Left renal pelvis (tissue), 4 donors: ENCODE measurements at places on chromosomes 3 and 15. TPM values are rescaled to one million over a fixed set of nuclear protein-coding genes. Genes with fewer than 3 reads are reported as not detected.
A peak's percentile ranks its signal among the peaks of the same experiment; 100 is the strongest.

DNA sequence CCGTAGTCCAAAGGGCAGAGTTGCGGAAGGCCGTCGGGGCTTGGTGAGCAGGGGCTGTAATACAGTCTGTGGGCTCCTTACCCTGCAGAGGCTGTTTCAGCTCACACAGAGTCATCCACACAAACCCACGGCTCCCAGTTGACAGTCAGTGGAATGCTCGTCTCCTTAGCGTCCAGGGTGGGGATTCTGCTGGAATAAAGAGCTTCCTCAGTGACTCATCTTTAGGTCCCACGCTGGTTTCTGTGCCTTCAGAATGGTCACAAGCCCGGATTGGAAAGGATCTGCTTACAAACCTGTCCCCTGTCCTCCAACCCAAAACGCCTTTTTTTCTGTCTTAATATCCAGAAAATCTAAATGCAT is 201.3 kb upstream of the TPM1 start:
- DNase-seq = no peak

GRCh38 chr3:133979553-133979952 is 50.2 kb downstream of the SLCO2A1 start:
- no peak for DNase-seq

- DNase-seq = peak; percentile 60
Measured at GRCh38 chr15:89143503-89144162, 55.4 kb downstream of the ABHD2 start.

DNA sequence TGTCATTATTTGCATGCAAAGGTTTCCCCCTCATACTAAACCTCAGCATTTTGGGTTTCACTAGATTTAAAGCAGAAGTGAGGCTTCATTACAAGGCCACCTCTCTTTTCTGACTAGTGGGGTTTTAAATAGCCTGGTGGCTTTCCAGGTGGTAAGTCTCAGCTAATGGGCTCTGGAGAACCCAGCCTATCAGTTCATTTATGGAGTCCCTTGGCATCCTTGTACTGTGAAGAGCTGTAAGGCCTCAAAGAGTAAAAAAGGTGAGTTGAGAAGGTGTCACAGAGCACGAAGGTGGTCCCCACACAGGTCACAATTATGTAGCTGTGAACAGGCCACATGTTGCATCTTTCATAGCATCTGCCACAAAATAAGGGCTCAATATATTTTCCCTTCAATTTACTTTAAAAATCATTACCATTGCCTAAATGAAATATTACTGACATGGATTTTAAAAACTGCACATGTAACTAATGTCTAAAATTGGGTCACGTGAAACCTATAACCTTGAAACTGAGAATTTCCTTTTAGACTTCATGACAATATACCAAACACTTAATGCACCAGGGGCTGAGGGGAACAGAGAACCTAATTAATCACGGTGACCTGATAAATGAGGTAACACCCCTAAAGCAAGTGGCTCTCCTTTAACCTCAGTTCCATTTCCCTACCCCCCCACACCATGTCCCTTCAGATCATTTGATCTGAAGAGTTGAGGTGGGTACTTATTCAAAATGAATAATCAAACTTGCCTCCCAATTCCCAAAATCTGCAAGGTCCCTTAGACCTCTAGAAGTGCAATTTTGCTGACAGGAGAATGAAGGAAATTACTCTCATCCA is 1.3 kb downstream of the NGLY1 start:
- no peak for DNase-seq

- no peak for DNase-seq
Measured at GRCh38 chr15:64877435-64877834, 34.3 kb upstream of the ANKDD1A start.

DNA sequence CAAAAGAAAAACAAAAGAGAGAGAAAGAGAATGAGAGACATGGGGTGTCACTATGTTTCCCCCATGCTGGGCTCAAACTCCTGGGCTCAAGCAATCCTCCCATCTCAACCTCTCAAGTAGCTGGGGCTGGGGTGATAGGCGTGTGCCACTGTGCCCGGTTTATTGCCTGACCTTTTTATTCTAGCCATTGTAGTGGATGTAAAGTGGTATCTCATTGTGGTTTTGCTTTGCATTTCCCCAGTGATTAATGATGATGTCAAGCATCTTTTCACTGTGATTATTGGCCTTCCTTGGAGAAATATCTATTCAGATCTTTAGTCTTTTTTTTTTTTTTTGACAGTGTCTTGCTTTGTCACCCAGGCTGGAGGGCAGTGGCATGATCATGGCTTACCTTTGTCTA is 37.7 kb upstream of the GK5 start:
- DNase-seq = no peak

- peak; percentile 51 for DNase-seq
Measured at GRCh38 chr15:43185157-43186002, at the start of gene CCNDBP1. TSS of gene CCNDBP1 (plus strand) at chr15:43185403. CDS start at chr15:43185499, 96 bp downstream.

DNA sequence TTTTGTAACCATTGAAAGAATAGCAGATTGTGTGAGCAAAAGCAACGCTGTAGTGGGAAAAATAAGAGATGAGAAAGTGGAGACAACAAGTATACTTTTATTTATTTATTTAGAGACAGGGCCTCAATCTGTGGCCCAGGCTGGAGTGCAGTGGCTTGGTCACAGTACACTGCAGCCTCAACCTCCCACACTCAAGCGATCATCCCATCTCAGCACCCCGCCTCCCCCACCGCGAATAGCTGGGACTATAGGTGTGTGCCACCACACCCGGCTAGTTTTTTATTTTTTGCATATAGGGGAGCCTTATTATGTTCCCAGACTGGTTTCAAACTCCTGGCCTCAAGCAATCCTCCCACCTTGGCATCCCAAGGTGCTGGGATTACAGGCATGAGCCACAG is 1.6 kb upstream of the GLCE start:
- no peak for DNase-seq

DNA sequence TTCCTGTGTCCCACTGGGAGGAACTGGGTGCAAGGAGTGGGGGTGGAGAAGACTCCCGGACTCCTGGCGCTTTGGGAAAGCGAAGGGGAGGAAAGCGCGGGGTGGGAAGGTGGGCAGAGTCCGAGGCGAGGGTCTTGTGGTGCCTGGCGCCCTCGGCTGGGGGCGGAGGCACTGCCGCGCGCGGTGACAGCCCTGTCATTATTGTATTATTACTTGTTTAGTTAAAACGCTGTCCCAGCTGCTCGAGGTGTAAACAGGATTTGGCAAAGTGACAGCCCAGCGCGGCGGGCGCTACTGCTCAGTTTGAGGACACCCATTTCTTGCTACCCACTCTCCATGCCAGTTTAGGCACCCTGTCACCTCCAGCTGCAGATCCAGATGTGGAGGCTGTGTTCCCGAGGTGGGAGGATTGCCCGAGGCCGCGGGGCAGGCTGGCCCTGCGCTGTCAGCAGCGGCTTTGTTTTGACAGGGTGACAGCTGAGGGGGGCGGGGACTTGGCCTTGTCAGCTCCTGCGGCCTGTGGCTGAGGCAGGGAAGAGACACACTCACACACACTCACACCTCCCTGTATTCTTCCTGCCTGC is 1.0 kb downstream of the KAT2B start:
- no peak for DNase-seq

DNA sequence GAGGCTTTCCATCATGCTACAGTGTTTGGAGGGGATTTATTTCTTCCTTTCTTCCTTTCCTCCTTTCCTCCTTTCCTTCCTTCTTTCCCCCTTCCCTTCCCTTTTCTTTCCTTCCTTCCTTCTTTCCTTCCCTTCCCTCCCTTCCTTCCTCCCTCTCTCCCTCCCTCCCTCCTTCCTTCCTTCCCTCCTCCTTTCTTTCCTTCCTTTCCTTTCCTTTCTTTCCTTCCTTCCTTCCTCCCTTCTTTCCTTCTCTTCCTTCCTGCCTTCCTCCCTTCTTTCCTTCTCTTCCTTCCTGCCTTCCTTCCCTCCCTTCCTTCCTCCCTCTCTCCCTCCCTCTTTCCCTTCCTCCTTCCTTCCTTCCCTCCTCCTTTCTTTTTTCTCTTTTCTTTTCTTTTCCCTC is 127.2 kb downstream of the EPHA3 start:
- no peak for DNase-seq

DNA sequence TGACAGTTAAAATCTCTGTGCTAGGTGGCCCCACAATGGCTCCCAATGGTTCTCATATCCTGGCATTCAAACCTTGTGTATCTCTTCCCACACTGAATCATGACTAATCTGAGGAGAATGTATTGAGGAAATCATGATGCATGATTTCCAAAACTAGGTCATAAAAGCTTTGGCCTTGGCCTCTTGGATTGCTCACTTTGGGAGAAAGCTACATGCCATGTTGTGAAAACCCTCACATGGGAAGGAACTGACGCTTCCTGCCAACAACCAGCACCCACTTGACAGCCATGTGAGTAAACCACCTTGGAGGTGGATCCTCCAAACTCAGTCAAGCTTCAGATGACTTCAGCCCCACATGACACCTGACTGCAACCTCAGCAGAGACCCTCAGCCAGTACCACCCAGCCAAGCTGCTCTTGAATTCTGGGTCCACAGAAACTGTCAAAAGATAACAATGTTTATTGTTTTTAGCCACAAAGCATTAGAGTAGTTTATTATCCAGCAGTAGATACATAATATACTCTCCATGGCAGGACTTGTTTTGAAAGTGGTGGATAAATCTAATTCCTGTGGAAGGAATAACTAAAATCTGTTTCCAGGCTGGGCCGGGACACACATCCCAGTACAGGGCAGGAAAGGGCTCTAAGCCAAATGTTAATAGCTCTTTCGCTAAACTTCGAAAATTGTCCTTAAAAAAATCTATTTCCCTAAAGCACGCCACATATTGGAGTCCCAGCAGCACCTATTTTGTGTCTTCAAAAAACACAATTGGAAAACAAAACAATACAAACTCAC is 1.0 kb upstream of the ZNF620 start:
- DNase-seq = no peak

DNA sequence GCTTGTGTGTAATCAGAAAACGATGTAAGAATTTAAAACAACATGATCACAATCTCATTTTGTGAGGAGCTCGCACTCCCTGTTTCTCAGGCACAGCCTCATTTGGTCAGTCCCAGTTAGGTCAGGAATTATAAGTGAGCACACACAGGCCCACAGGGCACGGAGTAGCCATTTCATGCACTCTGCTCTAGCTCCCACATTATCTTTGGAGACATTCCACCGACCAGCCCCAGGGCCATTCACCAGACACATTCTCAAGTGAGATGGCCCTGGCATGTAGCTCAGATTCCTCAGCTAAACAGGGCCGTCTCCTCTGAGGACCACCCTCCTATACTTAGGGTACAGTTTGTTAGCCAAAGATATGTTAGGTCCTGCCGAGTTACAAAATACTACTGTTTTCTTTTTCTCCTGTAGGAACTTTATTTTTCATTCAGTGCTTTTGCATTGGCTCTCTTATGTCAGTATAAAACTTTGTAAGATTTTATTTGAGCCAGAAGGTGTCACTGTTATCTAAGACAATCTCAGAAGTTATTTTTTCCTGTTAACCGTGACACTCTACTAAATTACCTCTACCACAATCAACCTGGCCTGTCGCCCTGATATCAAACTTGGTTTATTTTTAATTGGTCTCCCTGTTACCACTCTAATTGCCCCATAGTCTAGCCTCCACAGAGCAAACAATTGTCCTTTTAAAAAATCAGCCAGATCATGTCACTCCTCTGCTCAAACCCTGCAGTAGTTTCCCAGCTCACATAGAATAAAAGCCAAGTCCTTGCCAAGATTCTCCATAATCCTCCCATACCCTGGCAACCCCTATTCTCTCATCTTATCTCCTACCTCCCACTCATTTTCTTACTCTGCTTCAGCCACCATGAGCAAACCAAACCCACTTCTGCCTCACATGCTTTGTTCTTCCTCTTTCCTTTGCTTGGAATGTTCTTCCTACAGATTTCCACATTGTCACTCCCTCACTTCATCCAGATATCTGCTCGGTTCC is 105.7 kb downstream of the PPP2R3A start:
- DNase-seq = no peak

The BCL2A1 gene
- polyA plus RNA-seq = 6.3 TPM

The KBTBD12 gene
- 1.2 TPM for polyA plus RNA-seq

The BNC1 gene
- 0.27 TPM for polyA plus RNA-seq

The LRRC57 gene
- 22.2 TPM for polyA plus RNA-seq
